Activated naive CD8-positive, alpha-beta T cell treated with anti-CD3 and anti-CD28 coated beads, Interleukin-2, amount 50 U/mL, for 16 hours (primary cell): ENCODE measurements at places on chromosomes 7 and 10.

- no peak for DNase-seq
Measured at GRCh38 chr10:119118231-119118630, 14.3 kb downstream of the DENND10 start.

DNA sequence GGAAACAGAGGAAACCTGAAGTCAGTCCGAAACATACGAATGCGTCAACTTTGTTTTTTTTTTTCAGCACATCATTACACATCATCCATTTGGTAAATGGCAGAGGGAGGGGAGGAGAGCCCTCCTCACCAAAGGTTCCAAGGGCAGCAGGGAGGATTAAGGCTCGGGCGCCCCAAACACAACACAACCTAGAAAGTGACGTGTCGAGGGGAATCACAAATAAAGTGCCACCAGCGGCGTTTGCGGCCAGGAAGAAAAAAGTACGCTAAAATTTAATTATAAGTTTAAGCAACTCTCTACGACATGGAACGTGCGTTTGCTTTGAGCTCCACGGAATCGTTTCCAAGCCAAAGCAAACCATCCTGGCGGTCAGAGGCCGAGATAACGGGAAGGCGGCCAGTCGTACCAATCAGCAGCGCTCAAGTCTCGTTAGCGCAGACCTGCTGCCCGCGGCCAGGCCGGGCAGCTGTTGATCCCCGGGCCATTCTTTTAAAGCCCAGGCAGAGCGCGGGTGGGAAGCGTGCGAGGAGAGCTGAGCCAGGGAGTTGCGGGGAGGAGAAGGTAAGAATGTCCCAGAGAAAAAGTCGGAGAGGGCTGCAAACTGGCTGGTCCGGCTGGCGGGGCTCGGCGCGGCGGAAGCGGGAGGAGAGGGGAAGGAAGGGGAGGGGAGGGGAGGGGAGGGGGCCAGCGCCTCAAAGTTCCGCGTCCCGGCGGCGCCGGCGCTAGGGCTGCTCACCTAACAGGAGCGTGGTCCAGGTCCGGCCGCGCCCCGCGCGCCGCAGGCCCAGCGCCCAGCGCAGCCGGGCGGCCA, 719 bp downstream of the DPY19L1 start:
- no peak for DNase-seq

- DNase-seq, result no peak
Measured at GRCh38 chr10:112835944-112836451, 114.0 kb upstream of the TCF7L2 start.

DNA sequence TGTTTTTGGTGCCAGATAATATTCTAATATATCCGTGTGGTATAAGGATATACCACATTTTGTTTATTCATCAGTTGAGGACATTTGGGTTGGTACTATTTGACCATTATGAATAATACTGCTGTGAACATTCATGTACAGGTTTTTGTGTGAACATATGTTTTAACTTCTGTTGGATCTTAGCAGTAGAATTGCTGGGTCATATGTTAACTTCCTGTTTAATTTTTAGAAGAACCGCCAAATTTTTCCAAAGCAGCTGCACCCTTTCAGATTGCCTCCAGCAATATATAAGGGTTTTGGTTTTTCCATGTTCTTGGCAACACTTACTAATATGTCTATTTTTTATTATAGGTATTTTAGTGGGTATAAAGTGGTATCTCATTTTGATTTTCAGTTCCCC, 22.8 kb downstream of the VPS26A start:
- DNase-seq, result no peak

DNA sequence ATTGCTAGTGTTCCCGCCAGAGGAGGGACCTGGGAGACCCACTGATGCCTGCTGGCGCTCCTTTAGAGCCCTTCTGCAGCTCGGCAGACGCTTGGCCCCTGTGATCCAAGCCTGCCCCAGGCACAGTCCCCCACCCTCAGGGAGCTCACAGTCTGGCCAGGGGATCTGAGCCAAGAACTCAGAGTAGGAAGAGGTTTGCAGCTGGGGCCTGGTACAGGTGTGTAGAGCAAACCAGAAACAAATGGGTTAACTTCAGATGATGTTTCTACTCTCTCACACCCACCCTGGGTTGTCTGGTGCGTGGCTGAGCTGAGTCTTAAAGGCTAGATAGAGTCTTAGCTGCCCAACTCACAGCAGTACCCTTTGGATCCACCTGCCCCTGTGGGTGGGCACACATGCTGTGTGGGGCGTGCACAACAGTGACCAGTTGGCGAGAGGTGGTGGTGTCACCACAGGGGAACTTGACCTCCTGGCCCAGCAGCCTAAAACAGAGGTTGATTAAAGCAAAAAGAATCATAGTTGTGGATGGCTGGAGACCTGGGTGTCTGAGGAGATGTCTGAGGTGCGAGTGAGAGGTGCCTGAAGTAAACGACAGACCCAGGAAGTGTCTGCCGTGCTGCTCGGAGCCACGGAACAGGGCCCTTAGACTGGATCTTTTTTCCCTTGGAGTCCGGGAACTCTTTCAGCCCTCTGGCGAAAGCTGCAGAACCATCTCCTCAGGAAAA, 31.2 kb upstream of the SRGN start:
- no peak for DNase-seq
